ENCODE measurements at places on chromosomes 3 and 15. TPM values are rescaled to one million over a fixed set of nuclear protein-coding genes. Genes with fewer than 3 reads are reported as not detected.

HDC gene
- 1.1 TPM for total RNA-seq

RPUSD2 gene
- 12.6 TPM for total RNA-seq

ARPIN gene
- total RNA-seq: not detected

ABI3BP gene
- not detected for total RNA-seq

LRRC2 gene
- total RNA-seq: not detected

TGM5 gene
- not detected for total RNA-seq

EPHB1 gene
- 0.32 TPM for total RNA-seq

RPL35A gene
- 1,826 TPM for total RNA-seq

TJP1 gene
- total RNA-seq: not detected

CASR gene
- total RNA-seq: not detected

PPP1R14D gene
- total RNA-seq: not detected

FBN1 gene
- 0.35 TPM for total RNA-seq

SYNM gene
- total RNA-seq: 1.3 TPM

MST1R gene
- total RNA-seq: 0.41 TPM

VPS13C gene
- 37.4 TPM for total RNA-seq

PLA2G4E gene
- not detected for total RNA-seq

CCDC13 gene
- not detected for total RNA-seq

GUCA1C gene
- total RNA-seq: not detected

CDCP1 gene
- total RNA-seq: 0.41 TPM

- DNase-seq: no peak
Measured at GRCh38 chr3:136277634-136278033, 27.5 kb downstream of the PCCB start.

DNA sequence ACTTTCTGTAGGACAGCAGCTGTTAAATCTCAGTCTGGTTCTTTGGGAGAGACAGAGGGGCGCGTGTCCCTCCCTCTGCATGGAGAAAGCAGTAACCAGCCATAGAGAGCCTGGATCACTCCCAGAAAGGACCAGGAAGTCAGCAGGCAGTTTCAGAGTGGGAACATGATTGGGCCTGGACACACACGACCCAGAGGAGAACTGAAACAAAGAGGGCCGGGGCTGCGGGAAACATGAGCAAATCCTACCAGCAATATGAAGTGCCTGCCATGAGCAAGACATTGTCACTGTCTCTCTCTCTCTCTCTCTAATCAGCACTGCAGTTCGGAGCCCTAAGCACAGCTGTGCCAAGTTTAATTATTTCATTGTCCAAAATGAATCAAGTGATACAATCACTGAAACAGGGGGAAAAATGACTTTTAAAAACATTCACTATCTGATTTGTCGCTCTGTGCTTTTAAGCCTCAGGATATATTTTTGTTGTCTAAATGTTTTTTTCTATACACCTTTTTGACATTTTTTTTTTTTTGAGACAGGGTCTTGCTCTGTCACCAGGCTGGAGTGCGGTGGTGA is 17.6 kb downstream of the MUC13 start:
- DNase-seq: no peak

DNA sequence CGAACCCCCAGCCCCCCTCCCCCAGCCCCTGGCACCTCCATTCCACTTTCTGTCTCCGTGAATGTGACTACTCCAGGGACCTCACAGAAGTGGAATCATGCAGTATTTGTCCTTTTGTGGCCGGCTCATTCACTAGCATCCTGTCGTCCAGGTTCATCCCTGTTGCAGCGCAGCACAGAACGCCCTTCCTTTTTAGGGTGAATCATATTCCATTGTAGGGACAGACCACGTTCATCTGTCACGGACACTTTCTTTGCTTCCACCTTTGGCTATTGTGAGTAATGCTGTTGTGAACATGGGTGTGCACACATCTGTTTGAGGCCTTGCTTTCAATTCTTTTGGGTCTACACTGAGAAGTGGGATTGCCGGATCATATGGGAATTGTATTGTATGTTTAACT is 148.9 kb upstream of the IQSEC1 start:
- no peak for DNase-seq

- no peak for DNase-seq
Measured at GRCh38 chr15:52652984-52653383, 26.2 kb downstream of the ATOSA start.

GRCh38 chr3:147369661-147370123 is 36.7 kb downstream of the ZIC4 start:
- DNase-seq: no peak

GRCh38 chr3:187989575-187990153 is 164.3 kb upstream of the LPP start:
- no peak for DNase-seq

DNA sequence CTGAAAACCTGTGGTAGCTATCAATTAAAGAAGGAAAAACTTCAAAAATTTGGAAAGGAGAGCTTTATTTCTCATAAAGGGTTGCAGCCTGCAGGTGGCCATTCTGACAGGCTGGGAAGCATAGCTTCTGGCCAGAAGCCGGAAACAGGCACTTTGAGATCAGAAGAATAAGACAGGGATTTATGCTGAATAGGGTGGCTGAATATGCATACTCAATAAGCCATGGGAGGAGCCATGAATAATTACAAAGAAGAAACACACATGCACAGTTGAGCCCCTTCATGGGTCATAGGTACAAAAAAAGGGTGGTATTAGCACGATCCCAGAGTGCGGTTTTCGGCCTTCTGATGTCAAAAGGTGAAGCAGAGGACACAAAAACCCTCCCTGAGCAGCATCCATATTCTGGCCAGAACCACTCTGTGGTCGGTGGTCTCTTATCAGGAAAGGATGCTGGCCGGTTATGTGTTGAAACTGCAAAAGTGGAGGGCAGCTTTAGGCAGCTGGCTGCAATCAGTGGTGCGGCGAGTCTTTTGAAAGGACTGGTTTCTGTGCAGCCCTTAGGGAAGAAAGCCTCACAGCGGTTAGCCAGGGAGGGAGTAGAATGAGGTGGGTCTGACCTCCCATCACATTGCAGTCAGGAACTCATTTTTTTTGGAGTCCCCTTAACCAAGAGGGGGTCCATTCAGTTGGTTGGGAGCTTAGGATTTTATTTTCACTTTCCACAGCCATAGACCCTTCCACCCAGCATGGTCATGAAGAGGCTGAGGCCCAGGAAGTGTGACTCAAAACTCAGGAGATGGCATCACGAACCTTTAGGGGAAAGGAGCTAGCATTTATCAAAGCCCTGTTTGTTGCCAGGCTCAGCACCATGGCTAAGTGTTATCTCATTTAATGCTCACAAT is 34.7 kb upstream of the CCDC174 start:
- DNase-seq: no peak

DNA sequence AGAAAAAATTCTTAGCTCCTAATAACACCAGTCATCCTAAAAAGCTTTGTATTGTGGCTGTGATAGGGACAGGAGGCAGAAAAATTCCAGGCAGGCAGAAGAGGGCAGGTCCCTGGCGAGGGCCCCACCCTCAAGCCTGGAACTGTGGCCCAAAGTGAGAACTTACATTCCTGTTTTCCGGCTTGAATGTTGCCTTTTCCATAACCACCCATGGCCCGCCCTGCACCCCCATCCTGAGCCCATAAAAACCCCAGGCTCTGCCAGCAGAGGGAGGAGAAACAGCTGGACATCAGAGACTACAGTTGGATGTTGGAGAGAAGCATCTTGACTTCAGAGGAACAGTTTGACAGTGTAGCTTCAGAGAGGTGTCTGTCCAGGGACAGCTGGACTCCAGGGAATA is 37.3 kb downstream of the SLCO2A1 start:
- DNase-seq: no peak

- DNase-seq: no peak
Measured at GRCh38 chr3:171257251-171258203, 202.7 kb downstream of the TNIK start.

DNA sequence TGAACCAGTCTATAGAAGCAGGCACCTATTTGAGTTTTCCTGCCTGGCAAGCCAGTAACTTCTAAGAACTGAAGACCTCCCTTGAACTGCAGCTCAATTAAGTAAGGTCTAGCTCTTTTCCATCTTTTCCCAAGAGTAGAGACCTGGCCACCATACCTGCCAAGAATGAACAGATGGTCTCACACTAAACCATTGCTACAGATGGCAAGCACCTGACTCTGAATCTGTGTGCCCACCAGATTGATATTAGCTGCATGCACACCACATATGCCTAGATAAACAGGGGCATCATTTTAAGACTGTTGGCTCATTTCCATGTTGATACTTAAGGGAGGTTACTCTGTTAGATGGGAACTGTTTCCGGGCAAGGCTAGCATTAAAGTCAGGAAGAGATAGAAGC is 34.8 kb upstream of the GSK3B start:
- DNase-seq: no peak

GRCh38 chr3:76324101-76324500 is 538.8 kb upstream of the ZNF717 start:
- no peak for DNase-seq

DNA sequence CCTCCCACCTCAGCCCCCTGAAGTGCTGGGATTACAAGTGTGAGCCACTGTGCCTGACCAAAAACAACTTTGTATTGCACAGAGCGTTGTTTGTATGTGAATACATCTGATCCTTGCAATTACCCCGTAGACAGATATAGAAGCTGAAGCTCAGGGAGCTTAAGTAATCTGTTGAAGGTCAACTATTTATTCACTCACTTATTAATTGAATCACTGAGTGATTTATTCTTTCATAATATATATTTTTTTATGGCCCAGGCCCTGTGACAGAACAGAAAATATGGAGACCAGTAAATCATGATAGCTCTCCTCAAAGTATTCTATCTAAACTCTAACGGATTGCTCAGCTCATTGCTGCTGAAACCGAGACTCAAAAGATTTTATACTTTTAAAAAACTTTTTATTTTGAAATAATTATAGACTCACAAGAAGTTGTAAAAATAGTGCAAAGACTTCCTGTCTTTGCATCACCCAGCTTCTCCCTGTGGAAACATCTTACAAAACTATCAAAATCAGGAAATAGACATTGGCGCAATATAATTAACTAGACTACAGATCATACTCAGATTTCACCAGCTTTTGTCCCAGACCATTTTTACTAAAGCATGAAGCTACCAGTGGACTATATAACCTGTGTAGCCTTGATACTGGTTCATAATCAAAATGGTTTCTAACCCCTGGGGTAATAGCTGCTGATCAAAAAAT is 466.1 kb downstream of the PDCD6IP start:
- no peak for DNase-seq

DNA sequence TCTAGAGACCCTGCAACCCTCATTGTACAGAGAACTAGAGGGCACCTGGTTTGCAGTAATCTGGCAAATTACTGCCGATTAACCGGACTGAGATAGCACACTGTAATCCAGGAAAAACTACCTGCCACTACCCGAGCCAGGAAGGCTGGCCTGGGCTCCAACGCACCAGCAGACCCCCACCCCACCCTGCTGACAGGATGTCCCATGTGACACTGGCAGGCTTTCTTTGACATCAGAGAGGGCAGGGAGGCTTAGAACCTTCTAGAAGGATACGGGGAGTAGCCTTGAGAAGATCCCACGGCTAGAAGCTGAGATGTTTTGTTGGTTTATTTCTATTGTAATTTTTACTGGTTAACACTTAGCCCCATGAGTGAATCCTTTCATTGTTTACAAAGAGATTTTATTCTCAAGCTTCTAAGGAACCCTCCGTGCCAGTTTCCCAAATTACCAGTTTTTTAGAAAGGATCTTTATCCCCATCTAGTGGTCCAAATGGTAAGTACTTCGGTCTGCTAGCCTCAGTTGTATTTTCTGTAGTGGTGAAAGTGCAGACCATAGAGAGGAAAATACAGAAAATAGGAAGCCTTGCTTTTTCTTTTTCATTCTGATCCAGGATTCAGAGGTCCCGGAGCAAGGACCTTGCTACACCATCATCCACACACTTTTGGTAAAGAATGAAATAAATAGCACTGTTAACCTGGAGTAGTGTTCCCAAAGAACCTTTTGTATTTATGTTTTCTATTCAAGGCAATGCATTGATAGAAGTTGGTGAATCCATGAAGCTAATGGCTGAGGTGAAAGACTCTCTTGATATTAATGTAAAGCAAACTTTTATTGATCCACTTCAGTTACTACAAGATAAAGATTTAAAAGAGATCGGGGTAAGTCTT is 81.9 kb upstream of the ADAMTSL3 start:
- DNase-seq: no peak

DNA sequence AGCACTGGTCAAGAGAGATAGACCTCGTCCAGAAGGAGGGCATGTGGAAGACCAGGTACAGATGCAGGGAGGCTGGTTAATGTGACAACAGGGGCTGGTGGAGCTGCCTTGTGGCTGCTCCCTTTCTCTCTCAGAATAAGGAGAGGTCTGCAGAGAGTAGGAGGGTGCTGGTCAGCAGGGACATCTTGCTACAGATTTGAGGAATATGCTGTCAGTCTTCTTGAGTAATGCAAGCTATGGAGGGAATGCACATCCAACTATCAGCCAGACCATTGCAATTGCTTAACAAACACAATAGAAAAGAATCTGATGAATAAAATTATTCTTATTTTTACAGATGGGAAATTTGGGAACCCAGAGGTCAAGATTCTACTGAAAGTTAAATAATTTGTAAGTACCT is 20.3 kb upstream of the SIAH2 start:
- DNase-seq: no peak

GRCh38 chr15:32970847-32971246 is 223.7 kb downstream of the FMN1 start:
- DNase-seq: no peak

DNA sequence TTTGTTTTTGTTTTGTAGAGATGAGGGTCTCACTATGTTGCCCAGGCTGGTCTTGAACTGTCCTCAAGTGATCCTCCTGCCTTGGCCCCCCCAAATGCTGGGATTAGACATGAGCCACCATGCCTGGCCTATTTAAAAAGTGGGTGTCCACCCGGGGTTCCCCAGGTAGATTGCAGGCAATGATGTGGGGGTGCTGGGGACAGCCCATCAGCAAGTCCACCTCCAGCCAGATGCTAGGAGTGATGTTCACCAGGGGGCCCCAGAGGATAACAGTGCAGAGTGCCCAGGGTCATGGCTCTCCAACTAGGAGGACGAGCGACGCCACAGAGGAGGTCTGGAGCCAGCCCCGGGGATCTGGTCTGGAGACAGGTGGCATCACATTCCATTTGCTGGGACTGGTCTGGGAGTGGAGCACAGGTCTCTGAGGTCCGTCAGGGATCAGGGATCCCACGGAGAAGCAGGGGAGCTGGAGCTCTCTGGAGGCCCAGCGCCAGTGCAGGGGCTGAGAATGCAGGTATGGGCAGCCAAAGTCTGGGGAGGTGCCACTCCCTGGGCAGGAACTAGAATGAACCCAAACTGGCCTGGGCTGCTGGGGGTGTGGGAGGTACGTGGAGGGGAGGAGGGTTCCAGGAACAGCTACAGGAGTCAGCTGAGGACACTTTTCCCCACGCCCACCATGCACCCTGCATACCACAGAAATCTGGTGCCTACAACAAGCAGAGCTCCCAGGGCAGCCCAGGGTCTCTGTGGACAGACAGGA is 51.2 kb upstream of the PCSK6 start:
- no peak for DNase-seq

- no peak for DNase-seq
Measured at GRCh38 chr15:70165716-70166284, 68.1 kb upstream of the TLE3 start.

- no peak for DNase-seq
Measured at GRCh38 chr15:48318131-48318530, 13.1 kb upstream of the DUT start.
